Ureter (tissue), 1 donor: ENCODE measurements at places on chromosomes 4 and X. TPM values are rescaled to one million over a fixed set of nuclear protein-coding genes. Genes with fewer than 3 reads are reported as not detected.

Gene PRR32
- not detected for total RNA-seq

Gene CSAG3
- not detected for total RNA-seq

Gene CXCL8
- total RNA-seq, result 0.44 TPM

Gene SCD5
- 7.3 TPM for total RNA-seq

Gene UGT2A1
- total RNA-seq, result not detected

Gene GAGE13
- total RNA-seq, result not detected

Gene SPARCL1
- 400 TPM for total RNA-seq

Gene HELT
- total RNA-seq, result not detected

Gene SRPX2
- total RNA-seq, result 89.0 TPM

Gene KIT
- total RNA-seq, result 21.0 TPM

Gene CT45A5
- total RNA-seq, result not detected

Gene CDKL5
- 42.3 TPM for total RNA-seq

Gene TRPC5OS
- not detected for total RNA-seq

Gene SMARCA1
- total RNA-seq, result 37.5 TPM

Gene PASD1
- total RNA-seq, result not detected

Gene CCNA2
- total RNA-seq, result 1.0 TPM

Gene TSPAN5
- total RNA-seq, result 14.2 TPM

Gene SERTM2
- 5.6 TPM for total RNA-seq

Gene IQSEC2
- total RNA-seq, result 31.7 TPM

Gene DRD5
- not detected for total RNA-seq

Gene TKTL1
- not detected for total RNA-seq

Gene SLC26A1
- total RNA-seq, result 0.18 TPM

Gene MYOZ2
- total RNA-seq, result 0.47 TPM

Gene WDR17
- total RNA-seq, result 5.5 TPM

Gene ATP1B4
- total RNA-seq, result not detected

Gene RGN
- total RNA-seq, result 7.0 TPM

Gene F8A2
- total RNA-seq, result not detected

Gene SPACA5
- not detected for total RNA-seq

Gene ZNF185
- total RNA-seq, result 62.2 TPM

Gene CRMP1
- total RNA-seq, result 1.3 TPM

Gene NMU
- total RNA-seq, result not detected

Gene RAI2
- total RNA-seq, result 28.0 TPM

Gene FAM47C
- not detected for total RNA-seq

Gene TAF7L
- 0.18 TPM for total RNA-seq

Gene TMEM129
- 38.4 TPM for total RNA-seq

Gene PARM1
- total RNA-seq, result 134 TPM

Gene TLR8
- total RNA-seq, result 0.89 TPM

Gene ADH1A
- not detected for total RNA-seq

Gene SHOX
- total RNA-seq, result not detected

Gene MAGEC1
- not detected for total RNA-seq

Gene PITX2
- total RNA-seq, result not detected

Gene PLXNA3
- total RNA-seq, result 54.0 TPM

Gene IL13RA1
- total RNA-seq, result 56.0 TPM

Gene TLR7
- 1.0 TPM for total RNA-seq

Gene GPC3
- 4.9 TPM for total RNA-seq

Gene SPIN2A
- total RNA-seq, result 1.4 TPM

Gene ADGRG2
- total RNA-seq, result 1.9 TPM

Gene TMEM33
- total RNA-seq, result 69.5 TPM

Gene BBS7
- total RNA-seq, result 17.5 TPM

Gene TASL
- total RNA-seq, result 0.55 TPM

Gene WWC2
- total RNA-seq, result 32.2 TPM

Gene ARHGAP6
- 29.6 TPM for total RNA-seq

Gene TMEM31
- not detected for total RNA-seq

Gene HS3ST1
- total RNA-seq, result 9.8 TPM

Gene SLC49A3
- 8.9 TPM for total RNA-seq

Gene PROM1
- 37.0 TPM for total RNA-seq

Gene FAM133A
- total RNA-seq, result not detected

Gene GAGE12F
- not detected for total RNA-seq
